Subcutaneous adipose tissue (tissue), 4 donors: ENCODE measurements at places on chromosomes 1 and 21. TPM values are rescaled to one million over a fixed set of nuclear protein-coding genes. Genes with fewer than 3 reads are reported as not detected.

The GJA9 gene
- not detected for total RNA-seq

The LRRC7 gene
- total RNA-seq = not detected

The GJA5 gene
- 15.3 TPM for total RNA-seq

The FAM78B gene
- total RNA-seq = 0.44 TPM
